ENCODE measurements at places on chromosomes 4 and X. TPM values are rescaled to one million over a fixed set of nuclear protein-coding genes. Genes with fewer than 3 reads are reported as not detected.
A peak's percentile ranks its signal among the peaks of the same experiment; 100 is the strongest.

- peak; percentile 10 for DNase-seq
Observed at GRCh38 chrX:133670383-133670782, 255.1 kb upstream of the GPC4 start.

DNA sequence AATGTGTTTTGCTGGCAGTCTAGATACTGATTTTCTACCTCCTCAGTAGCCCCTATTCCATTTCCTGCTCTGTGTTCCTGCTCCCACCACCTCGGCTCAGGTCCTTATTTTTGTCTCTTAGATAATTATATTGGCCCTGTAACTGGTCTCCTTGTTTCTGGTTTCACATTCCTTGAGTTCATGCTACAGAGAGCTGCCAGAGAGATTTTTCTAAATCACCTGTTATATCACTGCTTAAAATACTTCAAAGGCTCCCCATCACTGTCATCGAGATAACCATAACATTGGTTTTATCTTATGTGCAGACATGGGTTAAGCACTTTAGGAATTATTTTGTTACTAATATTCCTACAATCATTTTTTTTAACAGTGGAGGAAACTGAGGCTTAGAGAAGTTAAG lies 9.6 kb downstream of the SYNPO2 start:
- DNase-seq = no peak

DNA sequence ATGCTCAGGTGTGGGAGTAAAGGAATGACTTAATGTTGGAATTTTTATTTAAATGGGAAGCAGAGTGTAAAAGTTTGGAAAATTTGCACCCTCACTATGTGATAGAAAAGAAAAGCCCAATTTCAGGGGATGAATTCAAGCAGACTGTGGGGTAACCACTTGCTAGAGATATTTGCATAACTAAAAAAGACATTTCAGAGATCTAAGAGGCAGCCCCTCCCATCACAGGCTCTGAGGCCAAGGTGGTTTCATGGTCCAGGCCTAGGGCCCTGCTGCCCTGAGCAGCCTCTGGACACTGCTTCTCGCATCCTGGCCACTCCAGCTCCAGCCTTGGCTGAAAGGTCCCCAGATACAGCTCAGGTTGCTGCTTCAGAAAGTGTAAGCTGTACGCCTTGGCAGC lies 5.9 kb upstream of the XPNPEP2 start:
- no peak for DNase-seq

The SLC7A11 gene
- 36.9 TPM for total RNA-seq

DNA sequence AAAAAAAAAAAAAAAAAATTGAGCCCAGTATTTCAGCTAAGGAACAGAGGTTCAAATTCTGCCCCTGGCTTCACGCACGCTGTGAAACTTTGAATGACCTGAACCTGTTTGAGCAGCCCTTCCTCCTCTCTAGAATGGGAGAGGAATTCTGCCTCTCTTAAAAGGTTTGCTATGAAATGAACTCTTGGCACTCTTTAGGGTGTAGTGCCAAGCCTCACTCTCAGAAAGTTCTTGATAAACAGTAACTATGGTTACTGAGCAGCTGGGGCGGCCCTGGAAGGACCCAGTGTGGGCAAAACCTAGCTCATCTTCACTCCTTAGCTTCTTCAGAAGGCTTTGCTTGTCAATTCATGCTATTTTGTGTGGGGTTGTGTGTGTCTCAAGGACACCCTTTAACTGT lies 73.7 kb downstream of the GEMIN8 start:
- DNase-seq = no peak

The CENPE gene
- total RNA-seq = 8.1 TPM

GRCh38 chr4:86089781-86090323 lies 270.0 kb downstream of the MAPK10 start:
- no peak for DNase-seq

All from glomerular endothelial cell (primary cell).